ENCODE measurements at places on chromosomes 11 and 22.

DNA sequence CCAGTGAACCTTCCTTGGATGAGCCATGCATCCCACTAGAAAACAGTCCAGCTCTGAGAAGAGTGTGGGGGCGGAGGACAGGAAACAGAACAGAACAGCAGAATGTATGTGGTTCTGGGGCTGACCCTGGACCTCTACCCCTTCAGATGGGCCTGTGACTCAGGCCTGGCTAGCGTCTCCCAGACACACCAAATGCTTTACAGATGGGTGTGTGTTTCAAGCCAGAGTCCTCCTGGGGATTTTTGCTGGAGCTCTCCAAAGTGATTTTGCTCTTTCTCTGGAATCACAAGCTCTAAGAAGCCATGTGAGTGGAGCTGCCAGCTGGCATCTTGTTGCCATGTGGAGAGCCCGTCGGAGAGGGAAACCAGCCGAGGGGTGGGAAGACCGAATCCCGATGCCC, 13.2 kb upstream of the C1QTNF4 start:
- no peak for DNase-seq

DNA sequence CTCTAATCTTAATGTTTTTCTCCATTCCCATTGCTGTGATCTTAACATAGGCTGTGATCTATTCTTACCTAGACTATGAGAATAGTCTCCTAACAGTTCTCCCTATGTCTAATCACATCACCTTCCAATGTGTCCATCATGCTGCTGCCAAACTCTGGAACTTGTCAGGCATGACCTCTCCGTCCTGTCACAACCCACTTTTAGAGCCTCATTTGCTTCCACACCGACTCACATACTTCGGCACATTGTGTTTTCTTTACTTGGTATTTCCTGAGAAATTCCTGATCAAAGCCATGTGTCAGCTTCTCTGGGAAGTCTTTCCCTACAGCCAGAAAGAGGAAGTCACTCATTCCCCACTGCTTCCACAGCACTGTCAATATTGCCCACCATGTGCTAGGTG, 40.5 kb upstream of the BIRC3 start:
- DNase-seq = no peak

DNA sequence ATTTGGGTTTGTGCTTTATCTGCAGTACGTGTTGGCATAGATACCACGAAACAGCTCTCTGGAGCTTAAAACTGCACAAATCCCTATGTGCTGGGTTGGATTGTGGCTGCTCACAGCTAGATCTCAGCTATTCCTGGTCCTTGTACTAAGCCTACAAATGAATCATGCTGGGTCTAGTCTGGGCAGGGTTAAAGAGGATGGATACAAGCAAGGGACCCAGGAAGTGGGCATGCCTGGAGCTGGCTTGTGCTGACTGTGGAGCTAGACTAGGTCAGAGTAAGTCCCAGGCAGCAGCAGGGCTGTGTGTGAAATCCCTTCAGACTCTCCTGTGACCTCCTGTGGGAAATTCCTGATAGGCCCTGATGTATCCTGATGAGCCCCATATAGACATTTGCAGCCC, 3.9 kb upstream of the E2F8 start:
- DNase-seq = no peak

DNA sequence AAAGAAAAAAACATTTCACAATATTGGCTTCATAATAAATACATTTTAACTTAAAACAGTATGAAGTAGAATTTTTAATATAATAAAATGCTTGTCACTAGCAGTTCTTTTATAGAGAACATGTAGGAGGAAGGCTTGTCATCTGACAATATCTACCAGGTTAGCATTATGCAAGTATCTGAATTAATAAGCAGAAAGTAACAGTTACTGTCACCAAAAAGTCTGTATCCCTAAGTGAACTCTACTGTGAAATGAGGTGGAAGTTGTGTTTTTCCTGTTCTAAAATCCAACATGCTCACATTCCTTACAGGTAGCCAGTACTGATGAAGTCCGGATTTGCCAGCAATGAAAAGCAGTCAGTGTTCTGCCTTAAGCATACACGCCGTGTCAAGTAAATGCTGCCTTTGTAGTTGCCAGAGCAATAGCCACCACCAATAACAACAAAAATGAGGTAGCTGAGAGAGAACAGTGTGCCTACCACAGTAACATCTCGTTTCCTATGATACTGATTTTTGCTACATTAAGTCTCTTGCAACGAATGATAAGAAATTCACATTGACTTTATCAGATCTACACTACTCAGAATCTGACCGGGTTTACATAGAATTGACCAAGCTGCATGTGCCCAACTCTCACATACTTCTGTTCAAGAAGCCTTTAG, 95.5 kb downstream of the SIK3 start:
- no peak for DNase-seq

GRCh38 chr22:45481661-45482060, 21.0 kb upstream of the FBLN1 start:
- no peak for DNase-seq

GRCh38 chr11:132238331-132238866, 868.0 kb downstream of the NTM start:
- DNase-seq = no peak

- DNase-seq = no peak
Observed at GRCh38 chr11:65388731-65389130, 2.3 kb downstream of the FRMD8 start.

GRCh38 chr11:132804258-132804657, 728.0 kb downstream of the OPCML start:
- no peak for DNase-seq

DNA sequence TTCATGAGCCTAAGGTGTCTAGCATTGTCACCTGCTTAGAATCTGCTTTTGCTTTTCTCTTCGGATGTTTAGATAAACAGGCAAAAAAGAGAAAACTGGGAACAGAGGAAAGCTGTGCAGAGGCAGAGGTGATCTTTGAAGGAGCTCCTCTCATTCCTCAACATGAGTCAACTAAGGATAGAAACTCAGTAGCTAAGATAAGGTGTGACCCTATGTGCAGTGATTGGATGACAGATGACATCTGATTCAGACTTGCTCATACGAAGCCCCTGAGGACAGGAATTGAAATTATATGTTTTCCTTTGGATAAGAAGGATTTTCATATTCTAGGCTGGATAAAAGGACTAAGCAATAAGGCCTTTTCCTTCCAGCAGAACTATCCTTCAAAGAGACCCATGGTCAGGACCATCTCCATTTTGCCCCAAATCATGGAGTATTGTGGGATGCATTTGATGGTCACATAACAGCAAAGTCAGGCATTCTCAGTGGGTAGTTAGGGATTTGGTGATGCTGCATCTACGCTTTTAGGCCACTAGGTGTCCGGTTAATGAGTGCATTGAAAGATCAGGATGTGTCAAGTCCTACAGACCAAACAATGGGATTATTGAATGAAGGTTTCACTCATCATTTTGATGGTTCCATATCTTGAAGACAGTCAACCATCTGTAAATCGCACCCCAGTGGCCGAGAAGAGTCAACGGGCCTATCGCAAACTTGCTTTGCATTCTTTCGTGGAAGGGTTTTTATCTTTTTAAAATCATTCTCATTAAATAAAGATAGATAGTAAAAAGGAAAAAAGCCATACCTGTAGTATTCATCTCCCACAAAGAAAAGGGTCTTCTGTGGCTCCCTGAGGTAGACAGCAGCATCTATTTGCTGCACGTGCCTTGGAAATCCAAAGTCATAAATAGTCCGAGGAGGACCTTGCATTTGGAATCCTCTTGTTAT, 32.2 kb downstream of the MMP20 start:
- no peak for DNase-seq

DNA sequence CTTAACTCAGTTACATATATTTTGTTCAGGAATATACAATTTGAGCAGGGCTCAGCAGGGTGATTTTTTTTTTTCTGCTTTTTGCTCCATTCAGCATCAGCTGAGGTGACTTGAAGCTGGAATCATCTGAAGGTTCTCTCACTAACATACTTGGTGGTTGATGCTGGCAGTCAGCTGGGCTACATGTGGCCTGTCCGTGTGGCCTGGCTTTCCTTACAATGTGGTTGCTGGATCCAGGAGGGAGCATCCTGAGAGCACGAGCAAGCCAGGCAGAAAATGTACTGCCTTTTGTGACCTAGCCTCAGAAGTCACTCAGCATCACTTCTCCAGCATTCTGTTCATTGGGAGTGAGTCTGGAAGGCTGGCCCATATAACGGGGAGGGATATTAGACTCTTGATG, 151.6 kb upstream of the E2F8 start:
- DNase-seq = no peak

GRCh38 chr11:62687508-62688396, 1.6 kb downstream of the LRRN4CL start:
- DNase-seq = no peak

GRCh38 chr11:104529213-104529612, 365.3 kb upstream of the PDGFD start:
- no peak for DNase-seq

DNA sequence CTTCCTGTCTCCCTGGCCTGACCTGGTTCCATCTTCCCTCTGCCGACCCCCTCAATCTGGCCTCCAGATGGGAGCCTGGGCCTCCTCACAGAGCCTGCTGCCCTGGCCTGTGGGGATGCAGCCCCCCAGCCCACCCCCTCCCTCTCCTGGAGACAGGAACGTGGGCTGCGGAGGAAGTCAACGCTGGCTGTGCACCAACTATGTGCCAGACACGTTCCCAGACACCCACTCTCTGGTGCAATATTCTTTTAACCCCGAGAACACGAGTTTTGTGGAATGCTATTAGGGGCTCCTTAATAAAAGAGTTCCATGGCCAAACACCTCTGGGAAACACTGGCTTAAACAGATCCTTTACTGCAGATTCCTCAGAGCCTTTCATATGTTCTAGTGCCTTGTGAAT, 15.9 kb downstream of the WNT11 start:
- DNase-seq = no peak
